Keratinocyte (primary cell): ENCODE measurements at places on chromosomes 16 and 17. TPM values are rescaled to one million over a fixed set of nuclear protein-coding genes. Genes with fewer than 3 reads are reported as not detected.

The ZNF385C gene
- polyA plus RNA-seq = 0.03 to 0.13 TPM (median 0.09 TPM) in 3 replicates

- peaks cover 14% of the 10 kb centered on the region for H3K4me1 ChIP-seq
- H3K4me3 ChIP-seq = no peak overlapping the region
- H3K27me3 ChIP-seq = peaks cover 61% of the 10 kb centered on the region
- no peak overlapping the region for H3K27ac ChIP-seq
- H3K36me3 ChIP-seq = no peaks in the 10 kb centered on the region
These were observed 163.7 kb downstream of the WSCD1 start for GRCh38 chr17:6233856-6234255.

GRCh38 chr16:89765292-89765830, 44.0 kb downstream of the ZNF276 start:
- no peak for DNase-seq
- H3K27ac ChIP-seq = no peak overlapping the region
- no peaks in the 10 kb centered on the region for H3K4me1 ChIP-seq
- no peaks in the 10 kb centered on the region for H3K27me3 ChIP-seq
- peaks cover 33% of the 10 kb centered on the region for H3K36me3 ChIP-seq
- H3K4me3 ChIP-seq = no peak overlapping the region

GRCh38 chr17:78313735-78314648, 45.9 kb downstream of the SOCS3 start:
- no peaks in the 10 kb centered on the region for H3K27me3 ChIP-seq
- peak overlapping the region; percentile 24 for H3K4me3 ChIP-seq
- H3K27ac ChIP-seq = peak overlapping the region; percentile 80
- H3K36me3 ChIP-seq = no peaks in the 10 kb centered on the region
- H3K4me1 ChIP-seq = peaks cover 41% of the 10 kb centered on the region

DNA sequence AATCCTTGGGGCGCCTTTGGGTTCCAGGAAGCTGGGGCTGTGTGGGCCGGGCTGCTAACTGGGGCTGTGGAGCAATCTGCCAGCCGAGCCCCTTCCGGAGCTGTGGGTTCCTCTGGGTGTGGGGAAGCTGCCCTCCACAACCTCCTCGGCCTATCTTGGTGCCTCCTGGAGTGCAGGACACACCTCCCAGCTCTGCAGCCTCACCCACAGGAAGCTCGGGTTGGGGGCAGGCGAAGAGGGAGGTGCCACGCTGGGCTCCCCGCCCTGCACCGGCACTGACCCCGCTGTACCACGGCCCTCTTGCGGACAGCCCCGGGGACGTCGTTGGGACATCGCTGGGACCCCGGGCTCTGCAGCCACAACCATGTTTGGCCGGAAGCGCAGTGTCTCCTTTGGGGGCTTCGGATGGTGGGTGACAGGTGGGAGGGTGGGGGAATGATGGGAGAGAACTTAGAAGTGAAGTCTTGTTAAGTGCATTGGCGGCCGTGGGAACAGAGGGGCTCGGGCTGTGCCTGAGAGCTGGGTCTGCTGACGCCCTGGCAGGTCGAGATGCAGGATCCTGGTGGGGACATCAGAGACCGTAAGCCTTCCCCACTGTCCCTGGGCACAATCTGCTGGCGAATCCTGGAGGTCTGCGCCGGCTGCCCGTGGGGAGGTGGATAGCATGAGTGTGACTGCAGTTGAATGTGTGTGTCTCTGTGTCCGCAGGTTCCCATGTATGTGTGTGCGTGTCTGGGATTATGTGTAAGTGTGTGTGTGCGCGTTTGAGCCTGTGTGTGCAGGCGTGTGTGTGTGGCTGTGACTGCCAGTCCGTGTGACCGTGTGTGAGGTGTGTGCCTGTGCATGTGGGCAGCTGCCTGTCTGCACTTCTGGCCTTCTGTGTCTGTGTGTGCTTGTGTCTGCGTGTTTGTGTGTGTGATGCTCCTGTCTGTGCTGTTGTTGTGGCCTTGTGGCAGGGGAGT, at the start of gene RAP1GAP2:
TSS of gene RAP1GAP2 (plus strand) at position 275 of the 962 bp plus-strand sequence. CDS start at position 365, 90 bp downstream.
- peaks cover 32% of the 10 kb centered on the region for H3K27me3 ChIP-seq
- H3K36me3 ChIP-seq = no peaks in the 10 kb centered on the region
- no peak within 1 kb of the TSS for H3K27ac ChIP-seq

- no peaks in the 10 kb centered on the region for H3K27me3 ChIP-seq
- H3K4me3 ChIP-seq = no peak overlapping the region
- H3K36me3 ChIP-seq = peaks cover 18% of the 10 kb centered on the region
- DNase-seq = no peak
These were observed 5.2 kb downstream of the TLCD3A start for GRCh38 chr17:737561-738113.

DNA sequence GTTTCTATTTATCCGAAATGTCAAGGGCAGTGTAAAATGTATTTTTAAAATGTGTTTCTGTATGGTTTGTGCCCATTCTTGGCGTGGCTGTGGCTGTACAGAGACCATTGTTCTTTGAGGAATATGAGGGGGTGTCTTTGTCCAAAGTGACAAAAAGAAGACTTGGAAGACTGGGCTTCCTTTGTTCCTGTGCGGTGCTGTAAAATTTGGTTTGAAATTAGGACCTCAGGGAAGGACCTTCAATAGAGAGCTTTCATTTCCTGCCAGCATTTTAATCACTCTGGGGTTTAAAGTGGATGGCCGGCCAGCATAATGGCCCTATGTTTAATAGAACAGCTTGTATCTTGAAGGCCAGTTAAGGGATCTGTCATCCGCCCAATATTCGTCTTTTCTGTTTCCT, 190.1 kb upstream of the TBX2 start:
- H3K36me3 ChIP-seq = no peaks in the 10 kb centered on the region
- no peak for DNase-seq
- no peaks in the 10 kb centered on the region for H3K27me3 ChIP-seq
- no peaks in the 10 kb centered on the region for H3K4me1 ChIP-seq

- no peak for DNase-seq
- H3K4me1 ChIP-seq = no peaks in the 10 kb centered on the region
- no peaks in the 10 kb centered on the region for H3K27me3 ChIP-seq
- H3K36me3 ChIP-seq = no peaks in the 10 kb centered on the region
- H3K27ac ChIP-seq = no peak overlapping the region
These were observed 28.4 kb downstream of the CD300LB start for GRCh38 chr17:74502861-74503260.
